ENCODE measurements at places on chromosomes 3 and 15.
A peak's percentile ranks its signal among the peaks of the same experiment; 100 is the strongest.

- no peak for DNase-seq
Observed at GRCh38 chr15:69906256-69907185, 191.2 kb downstream of the TLE3 start.

GRCh38 chr15:97903971-97904572 is 56.4 kb upstream of the ARRDC4 start:
- peak; percentile 48 for DNase-seq

GRCh38 chr3:190517687-190518086 is 3.8 kb downstream of the IL1RAP start:
- DNase-seq = no peak

GRCh38 chr3:127456471-127457093 is 134.0 kb downstream of the TPRA1 start:
- DNase-seq = no peak

DNA sequence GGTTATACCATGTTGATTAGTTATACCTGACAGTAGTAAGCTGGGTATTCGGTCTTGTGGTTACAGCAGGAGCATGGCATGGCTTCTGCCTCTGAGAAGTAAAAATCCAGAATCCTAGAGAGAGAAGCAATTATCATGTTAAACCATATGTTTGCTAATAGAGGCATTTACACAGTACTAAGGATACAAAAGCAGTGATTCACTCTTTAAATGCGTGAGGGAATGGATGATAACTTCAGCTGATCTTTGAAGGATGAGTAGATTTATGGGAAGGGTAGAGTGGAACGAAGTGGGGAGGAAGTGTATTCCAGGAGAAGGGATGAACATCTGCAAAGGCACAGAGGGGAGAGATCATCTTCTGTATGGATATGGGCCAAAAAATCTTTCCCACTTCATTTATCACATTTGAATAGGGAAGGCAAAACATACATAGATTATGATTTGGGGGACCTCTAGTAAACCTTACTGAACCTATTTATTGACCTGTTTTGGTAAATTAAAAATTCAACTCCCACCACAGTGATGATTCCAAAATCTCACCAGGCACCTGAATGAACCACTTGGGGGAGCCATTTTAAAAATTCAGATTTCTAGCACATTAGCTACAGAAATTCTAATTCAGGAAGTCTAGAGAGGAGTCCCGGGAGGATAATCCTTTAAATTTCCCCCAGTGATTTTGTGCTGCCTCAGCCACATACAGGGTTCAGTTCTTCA is 35.1 kb downstream of the IGSF10 start:
- DNase-seq = no peak

GRCh38 chr3:59698091-59698490 is 648.3 kb upstream of the CFAP20DC start:
- no peak for DNase-seq

GRCh38 chr3:138082085-138082991 is 33.1 kb downstream of the DZIP1L start:
- no peak for DNase-seq

DNA sequence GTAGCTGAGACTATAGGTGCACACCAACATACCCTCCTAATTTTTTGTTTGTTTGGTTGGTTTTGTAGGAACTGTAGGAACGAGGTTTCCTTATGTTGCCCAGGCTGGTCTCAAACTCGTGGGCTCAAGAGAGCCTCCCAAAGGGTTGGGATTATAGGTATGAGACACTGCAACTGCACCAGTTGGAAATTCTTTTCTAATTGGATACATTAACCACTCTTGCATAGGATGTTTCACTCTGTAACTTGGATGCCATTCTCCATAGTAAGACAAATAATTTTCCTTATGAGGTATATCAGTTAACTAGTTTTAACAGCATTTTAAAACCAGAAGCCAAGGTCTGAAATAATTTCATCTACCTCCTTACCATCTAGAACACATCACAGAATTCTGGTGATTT is 6.7 kb upstream of the ALCAM start:
- DNase-seq = no peak

DNA sequence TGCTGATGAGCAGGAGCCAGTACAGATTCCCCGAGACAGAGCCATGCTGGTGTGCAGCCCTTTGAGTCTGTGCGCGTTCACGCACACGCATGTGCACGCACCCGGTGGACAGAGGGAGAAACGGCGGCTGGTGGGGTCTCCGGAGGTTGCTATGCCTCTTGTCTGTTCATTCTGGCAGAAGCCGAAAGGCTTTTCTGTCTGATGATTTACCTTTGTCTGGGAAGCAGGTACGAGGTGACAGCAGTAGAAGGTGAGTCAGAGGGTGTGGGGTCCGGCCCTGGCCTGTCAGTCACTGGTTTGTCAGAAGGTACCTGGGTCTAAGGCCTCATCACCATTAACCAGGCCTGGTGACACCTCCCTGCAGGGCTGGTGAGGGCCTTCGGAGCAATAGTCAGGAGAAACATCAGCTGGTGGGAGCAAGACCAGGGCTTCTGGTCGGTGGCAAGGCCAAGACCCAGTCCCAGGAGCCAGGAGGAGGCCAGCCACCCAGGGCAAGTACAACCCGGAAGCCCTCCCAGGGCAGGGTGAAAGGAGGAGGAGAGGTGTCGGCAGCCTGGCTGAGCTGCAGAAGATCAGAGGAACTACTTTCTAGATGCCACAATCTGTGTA is 7.5 kb downstream of the PCSK6 start:
- no peak for DNase-seq
